Central memory CD8-positive, alpha-beta T cell (primary cell): ENCODE measurements at places on chromosomes 1 and 21.

DNA sequence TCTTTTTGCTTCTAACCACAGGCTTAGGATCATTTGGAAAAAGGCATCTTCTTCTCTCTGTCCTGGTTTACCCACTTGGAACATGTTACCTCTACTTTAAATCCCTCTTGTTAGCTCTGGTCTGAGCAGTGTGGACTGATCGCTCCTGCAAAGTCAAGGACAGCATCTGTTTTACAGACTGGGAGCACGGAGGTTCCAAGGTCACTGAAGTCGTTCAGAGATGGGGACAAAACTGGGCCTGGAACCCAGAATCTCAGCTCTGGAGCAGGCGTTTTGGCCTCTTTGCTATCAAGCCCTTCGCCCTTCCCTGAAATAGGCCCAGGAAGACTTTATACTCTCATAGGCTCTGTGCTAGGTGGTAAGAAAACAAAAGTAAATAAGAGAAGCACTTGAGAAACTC, 11.3 kb upstream of the MUTYH start:
- no peak for DNase-seq

- no peak for DNase-seq
Observed at GRCh38 chr1:156911577-156912298, 8.7 kb upstream of the LRRC71 start.

GRCh38 chr1:45674478-45674877, 11.9 kb downstream of the GPBP1L1 start:
- DNase-seq, result no peak

- no peak for DNase-seq
Observed at GRCh38 chr1:56135864-56136147, 443.6 kb downstream of the PLPP3 start.

- DNase-seq, result no peak
Observed at GRCh38 chr21:46442938-46443337, 15.8 kb upstream of the DIP2A start.

- no peak for DNase-seq
Observed at GRCh38 chr1:55063577-55063942, 24.2 kb downstream of the PCSK9 start.

DNA sequence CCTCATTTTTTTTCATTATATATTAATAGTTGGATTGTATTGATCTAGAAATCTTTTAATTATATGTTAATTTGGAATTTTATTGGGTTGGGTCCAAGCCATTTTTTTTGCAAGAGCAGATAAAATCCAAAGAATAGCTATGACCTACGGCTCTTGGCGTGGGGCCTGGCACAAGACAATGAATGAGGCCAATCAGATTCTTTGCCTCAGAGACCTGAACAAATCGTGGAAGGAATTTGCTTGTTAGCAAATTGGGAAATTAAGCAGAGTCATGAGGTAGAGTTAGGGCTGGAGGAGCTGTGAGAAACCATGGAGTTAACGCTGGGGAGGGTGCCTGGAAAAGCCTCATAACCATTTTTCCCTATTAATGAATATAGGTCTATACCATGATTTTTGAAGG, 40.1 kb downstream of the CAMSAP2 start:
- DNase-seq, result no peak

- DNase-seq, result no peak
Observed at GRCh38 chr1:150981177-150981804, 801 bp upstream of the ANXA9 start.

- no peak for DNase-seq
Observed at GRCh38 chr1:162688521-162688920, 56.3 kb downstream of the DDR2 start.

DNA sequence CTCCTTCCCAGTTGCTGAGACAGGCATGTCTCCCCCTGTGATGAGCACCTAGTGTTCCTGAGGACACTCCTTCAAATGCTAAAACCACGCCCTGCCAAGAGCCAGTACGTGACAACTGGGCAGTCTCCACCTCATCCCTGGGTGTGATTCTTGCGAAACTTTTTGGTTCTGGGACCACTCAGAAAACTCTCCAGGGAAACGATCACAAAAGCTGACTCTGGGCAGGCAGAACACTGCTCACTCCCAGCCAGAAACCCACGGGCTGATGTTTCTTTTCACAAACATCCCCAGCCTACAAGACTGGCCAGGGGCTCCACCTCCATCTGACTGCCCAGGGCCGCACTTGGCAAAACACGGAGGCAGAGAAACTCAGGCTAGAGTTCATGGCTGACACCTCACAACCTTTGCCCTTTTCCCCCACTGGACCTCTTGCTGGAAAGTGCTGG, 24.4 kb downstream of the DHRS3 start:
- DNase-seq, result no peak

GRCh38 chr1:158163000-158163947, 17.4 kb upstream of the CD1D start:
- no peak for DNase-seq

DNA sequence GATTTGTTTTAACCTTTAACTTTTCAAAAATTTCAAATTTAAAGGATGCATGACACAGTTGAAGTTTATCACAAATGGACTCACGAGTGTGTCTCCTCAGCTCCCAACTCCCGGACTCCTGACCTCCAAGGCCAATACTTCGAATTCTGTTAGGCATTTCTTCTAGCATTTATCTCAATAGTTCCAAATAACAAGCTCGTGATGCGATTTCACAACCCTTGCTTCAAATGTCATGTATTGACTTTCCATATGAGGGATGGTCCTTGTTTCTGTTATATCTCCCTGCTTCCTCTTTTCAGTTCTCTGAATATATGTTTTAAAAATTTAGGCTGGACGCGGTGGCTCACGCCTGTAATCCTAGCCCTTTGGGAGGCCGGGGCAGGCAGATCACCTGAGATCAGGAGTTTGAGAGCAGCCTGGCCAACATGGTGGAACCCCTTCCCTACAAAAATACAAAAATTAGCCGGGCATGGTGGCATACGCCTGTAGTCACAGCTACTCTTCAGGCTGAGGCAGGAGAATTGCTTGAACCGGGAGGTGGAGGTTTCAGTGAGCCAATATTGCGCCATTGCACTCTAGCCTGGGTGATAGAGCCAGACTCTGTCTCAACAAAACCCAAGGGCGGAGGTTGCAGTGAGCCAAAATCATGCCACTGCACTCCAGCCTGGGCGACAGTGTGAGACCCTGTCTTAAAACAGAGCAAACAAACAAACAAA, 52.0 kb upstream of the TINAGL1 start:
- no peak for DNase-seq

DNA sequence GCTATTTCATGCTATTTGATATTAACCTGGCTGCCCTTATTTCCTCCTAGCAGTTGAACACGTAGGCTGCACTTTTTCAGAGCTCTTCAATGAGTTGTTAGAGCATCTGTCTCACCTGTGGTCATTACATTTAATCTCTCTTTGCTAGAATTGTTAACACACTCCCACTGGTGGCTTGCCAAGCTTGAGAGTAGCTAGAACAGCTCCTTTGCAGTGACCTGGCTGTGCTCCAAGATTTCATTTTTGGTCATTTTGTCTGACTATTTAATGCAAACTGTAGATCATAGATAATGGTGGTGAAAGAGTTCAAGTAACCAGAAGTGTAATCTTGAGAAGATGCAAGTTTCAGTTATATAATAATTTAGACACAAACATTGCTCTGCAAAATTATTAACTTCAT, 105.6 kb downstream of the LRRC7 start:
- no peak for DNase-seq

GRCh38 chr1:101798417-101798816, 198.3 kb downstream of the OLFM3 start:
- DNase-seq, result no peak

GRCh38 chr1:38029081-38029681, 16.6 kb downstream of the UTP11 start:
- DNase-seq, result no peak

GRCh38 chr1:174815474-174815908, 184.3 kb upstream of the CACYBP start:
- DNase-seq, result no peak

DNA sequence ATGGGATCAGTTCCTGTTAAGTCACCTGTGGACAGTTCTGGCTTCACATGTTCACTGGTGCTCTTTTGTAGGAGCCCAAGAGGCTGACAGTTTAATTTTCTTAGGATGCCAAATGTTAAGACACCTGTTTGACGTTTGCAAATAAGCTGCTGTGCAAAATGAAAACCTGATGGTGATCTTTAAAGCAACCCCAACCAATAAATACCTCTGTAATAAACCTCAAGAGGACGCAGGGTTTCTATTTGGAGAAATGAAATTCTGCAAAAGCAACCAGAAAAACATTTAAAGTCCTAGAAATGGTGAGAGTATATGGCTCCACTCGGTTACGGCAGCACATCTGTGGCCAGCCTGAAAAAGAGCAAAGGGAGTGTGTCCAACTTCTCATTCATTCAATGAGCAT, 5.7 kb upstream of the RHEX start:
- no peak for DNase-seq

DNA sequence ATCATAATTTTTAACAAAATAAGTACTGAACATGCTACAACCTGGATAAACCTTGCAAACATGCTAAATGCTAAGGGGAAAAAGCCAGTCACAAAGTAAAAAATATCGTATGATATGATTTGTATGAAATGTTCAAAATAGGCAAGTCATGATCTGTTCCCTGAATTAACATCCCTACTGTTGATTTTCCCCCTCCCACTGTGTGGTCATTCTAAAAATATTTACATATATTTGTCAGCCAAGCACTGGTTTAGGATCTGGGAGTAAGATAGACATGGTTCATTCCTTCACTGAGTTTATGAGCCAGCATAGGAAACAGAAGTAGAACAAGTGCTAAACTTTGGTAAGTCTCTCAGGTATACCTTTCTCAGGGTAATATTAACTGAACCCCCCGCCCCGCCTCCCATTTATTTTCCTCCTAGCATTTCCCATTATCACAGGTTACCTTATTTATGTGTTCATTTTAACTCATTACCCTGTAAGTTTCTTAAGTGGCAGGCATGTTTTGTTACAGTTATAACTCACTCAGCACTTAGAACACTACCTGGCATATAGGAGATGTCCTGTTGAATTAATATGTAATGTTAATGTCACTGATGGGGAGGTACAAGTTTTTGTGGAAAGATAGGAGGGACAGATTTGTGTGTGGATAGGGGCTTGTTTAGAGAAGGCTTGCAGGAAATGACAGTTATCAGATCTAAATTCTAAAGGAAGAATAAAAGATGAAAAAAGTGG, 12.3 kb downstream of the UQCRH start:
- DNase-seq, result no peak

- DNase-seq, result no peak
Observed at GRCh38 chr1:182644886-182645285, 39.5 kb downstream of the RGS8 start.

- DNase-seq, result no peak
Observed at GRCh38 chr21:15365751-15366392, 301.1 kb upstream of the NRIP1 start.

DNA sequence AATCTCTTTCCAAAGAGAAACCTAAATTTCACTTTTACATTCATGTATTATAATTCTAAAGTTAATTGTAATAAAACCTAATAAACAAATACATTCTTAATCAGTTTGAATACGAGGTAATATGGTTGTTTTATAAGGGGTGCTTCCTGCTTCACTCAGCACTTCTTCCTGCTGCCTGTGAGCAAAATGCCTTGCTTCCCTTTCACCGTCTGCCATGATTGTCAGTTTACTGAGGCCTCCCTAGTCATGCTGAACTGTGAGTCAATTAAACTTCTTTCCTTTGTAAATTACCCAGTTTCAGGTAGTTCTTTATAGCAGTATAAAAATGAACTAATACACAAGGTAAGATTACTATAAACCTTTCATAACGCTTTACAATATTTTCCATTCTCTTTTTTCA, 491.1 kb upstream of the LRRC7 start:
- no peak for DNase-seq

DNA sequence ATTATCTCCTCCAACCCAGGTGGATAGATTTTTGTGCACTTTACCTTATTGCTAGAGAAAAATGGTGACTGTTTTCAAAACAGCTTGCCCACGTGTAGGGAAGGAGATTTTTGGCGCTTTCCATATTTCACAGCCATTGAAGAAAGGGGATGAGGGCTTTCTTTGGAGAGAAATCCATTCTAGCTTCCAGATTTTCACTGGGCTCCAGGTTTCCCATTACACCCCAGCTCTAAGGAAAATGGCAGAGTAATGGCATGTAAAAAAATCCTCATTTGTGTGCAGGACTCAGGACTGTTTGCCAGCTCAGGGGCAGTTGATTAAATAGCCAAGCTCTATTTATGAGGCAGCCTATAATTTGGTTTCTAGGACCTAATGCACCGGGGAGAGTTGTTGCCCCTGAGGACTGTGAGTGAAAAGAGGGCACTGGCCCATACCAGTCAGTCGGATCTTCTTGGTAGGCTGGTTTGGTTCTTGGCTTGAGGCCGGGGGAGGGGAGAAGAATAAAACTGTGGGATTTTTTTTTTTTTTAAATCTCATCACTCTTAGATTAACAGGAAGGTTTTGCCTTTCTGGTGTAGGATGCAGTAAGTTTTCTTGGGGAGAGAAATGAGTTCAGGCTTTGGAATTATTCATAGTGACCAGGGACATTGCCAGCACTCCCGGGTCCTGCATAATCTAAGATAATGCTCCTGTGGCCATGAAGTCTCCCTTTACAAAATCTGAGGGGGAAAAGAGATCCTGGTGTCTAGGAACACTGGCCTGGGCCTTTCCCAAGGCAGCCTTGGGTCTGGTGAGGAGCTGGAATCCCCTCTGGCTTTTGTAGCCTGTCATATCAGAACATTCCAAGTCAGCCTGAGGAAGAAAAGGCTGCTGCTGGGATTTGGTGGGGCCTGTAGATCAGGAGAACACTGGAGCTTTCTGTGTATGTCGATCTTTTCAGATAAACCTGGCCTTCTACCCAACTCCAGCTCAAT, 1.9 kb upstream of the ARID1A start:
- no peak for DNase-seq

GRCh38 chr1:50066806-50067205, 41.9 kb upstream of the ELAVL4 start:
- DNase-seq, result no peak

- no peak for DNase-seq
Observed at GRCh38 chr21:17128132-17128531, 384.7 kb upstream of the CXADR start.

GRCh38 chr21:17784604-17785402, 34.4 kb downstream of the C21orf91 start:
- no peak for DNase-seq

GRCh38 chr1:39683591-39684312, 7.5 kb downstream of the HPCAL4 start:
- no peak for DNase-seq

DNA sequence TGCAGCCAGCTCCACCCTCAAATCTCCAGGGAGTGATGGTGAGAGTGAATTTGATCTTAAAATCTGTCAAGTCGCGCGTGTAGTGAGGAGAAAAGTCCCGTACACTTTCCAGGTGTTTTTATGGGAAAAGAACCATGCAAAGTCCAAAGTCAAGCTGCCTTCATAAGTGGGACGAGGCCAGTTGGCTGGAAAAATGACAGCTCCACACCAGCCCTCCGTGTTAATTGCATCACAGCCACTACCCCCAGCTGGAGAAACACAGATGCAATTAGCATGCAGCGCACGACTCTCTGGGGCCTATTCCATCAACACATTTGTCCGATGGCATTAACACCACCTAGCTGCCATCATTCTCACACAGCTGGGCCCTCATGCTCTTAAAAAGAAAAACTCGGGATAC, 68.4 kb downstream of the KLHDC7A start:
- no peak for DNase-seq

- DNase-seq, result no peak
Observed at GRCh38 chr1:172956871-172957270, 93.9 kb downstream of the TNFSF18 start.
